IPS-NIHi11 (cell line): ENCODE measurements at places on chromosomes 6 and 20.

DNA sequence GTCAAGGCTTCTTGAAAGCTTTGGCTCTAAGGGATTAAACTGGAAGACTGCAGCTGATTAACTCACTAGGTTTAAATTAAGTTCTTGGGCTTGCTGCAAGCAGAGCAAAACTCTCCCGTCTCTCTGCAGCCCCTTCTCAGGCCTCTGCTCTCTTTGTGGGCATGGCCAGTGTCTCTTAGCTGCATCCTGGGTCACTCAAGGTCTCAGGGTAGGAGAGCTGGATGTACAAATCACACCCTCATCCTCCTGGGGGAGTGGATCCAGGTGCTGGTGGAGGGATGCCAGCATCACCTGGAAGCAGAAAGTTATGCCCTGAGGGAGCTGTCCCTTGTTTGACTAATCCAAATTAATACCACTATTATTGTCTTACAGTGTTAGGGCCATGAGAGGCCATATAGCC, 35.8 kb downstream of the GCM1 start:
- DNase-seq = no peak

DNA sequence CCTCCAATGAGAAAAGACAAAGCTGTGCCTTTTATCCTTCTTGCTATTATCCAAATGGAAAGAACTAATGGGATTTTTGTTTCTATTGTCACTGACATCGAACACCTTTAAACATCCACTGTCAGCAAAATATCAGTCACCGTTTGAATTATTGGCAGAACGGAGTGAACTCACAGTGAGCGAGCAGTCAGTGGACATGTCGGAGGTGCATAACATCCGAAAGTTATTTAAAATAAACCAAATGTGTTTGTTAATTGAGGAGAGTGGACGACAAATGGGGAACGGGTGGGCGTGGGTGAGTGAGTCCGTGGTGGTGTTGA, 38.8 kb downstream of the PMEPA1 start:
- no peak for DNase-seq

GRCh38 chr20:34771680-34772081, 53.8 kb downstream of the NCOA6 start:
- no peak for DNase-seq

- no peak for DNase-seq
Measured at GRCh38 chr6:114267897-114268296, 74.9 kb downstream of the HS3ST5 start.

- peak; percentile 89 for DNase-seq
Measured at GRCh38 chr6:722077-722524, 29.2 kb upstream of the EXOC2 start.

- DNase-seq = no peak
Measured at GRCh38 chr20:3728876-3729275, 3.6 kb upstream of the HSPA12B start.

- no peak for DNase-seq
Measured at GRCh38 chr6:13883966-13884365, 40.8 kb upstream of the RNF182 start.

DNA sequence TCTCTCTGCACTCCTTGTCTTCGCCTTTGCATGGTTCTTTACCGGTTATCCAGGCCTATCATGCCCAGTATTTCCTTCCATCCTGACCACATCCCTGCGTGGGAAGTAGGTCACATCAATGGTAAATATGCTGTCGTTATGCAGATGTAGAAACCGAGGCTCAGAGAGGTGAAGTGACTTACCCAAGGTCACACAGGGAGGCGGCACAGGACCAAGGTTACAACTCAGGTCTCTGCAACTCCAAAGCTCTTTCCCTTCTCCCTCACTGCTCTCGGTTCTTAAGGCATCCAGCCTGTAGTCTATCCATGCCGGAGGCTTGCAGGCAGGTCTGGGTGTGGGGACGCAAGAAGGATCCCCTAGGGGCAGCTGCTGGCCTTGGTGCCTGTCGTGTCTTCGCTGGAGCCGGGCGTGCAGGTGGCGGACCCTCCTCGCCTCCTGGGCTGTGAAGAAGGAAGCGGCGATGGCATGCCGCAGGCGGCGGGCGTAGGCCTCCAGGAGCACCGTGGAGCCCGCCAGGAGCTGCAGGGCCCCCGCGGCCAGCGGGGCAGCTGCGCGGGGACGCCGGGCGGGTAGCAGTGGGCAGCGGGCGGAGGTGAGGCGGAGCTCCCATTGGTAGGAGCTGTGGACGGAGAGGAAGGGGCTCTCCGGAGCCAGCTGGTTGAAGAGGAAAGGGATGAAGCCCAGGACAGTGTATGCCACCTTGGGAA, 9.1 kb downstream of the OCSTAMP start:
- no peak for DNase-seq

DNA sequence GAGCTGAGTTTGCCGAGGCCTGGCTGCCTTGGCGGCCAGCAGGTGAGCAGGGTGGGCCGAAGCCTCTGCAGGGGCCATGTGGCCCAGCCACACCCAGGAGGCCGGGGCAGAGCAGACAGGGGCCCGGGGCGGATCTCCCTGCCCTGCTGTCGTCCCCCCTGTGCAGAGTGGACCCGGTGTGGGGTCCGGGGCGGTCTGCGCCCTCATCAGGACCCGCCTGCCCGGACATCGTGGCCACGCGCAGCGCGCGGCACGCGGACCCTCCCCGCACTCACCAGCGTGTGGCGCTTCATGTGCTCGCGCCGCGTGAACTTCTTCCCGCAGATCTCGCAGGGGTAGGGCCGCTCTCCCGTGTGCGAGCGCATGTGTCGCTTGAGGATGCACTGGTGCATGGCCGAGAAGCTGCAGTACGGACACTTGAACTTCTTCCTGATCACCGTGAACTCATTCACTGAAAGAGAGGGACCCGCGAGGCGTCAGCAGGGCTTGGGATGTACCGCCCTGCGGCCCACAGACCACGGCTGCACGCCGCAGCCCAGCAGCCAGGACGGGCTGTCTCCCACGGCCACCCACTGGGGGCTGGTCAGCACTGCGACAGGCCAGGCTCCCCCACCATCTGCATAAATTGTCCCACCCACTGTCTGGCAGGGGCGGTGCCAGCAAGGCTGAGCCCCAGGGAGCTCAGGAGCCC, 13.0 kb downstream of the SLC2A4RG start:
- peak; percentile 80 for DNase-seq

- DNase-seq = no peak
Measured at GRCh38 chr6:26323525-26324294, 41.3 kb upstream of the BTN3A2 start.

DNA sequence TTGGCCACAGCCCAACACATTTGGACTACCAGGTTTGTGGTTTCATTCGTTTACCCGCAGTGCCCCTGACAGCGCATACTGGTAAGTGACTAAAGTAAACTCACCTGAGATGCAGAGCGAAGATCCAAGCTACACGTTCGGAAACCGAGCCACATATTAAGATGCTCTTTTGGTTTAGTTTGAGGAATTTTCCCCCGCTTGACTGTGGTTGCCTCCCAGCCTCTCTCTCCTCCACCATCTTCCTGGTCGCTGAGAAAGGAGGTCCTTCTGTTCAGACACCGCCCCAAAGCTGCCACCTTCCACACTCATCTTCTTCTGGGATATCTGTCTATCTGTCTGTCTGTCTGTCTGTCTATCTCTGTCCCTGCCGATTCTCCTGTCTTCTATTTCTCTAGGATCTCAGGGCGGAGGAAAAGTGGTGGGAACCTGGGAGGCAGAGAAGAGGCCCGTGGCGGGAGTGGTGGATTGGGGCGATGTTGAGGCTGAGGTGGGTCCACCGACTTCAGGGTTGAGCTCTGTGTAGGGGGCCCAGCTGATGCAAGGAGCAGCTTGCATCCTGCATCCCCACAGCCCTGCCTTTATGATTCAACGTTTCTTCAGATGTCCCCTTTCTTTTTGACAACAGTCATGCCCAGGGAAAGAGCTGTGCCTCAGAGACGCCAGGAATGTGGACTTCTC, 196.9 kb upstream of the ZNF184 start:
- DNase-seq = no peak

- DNase-seq = no peak
Measured at GRCh38 chr6:85464260-85464644, 14.4 kb downstream of the NT5E start.

DNA sequence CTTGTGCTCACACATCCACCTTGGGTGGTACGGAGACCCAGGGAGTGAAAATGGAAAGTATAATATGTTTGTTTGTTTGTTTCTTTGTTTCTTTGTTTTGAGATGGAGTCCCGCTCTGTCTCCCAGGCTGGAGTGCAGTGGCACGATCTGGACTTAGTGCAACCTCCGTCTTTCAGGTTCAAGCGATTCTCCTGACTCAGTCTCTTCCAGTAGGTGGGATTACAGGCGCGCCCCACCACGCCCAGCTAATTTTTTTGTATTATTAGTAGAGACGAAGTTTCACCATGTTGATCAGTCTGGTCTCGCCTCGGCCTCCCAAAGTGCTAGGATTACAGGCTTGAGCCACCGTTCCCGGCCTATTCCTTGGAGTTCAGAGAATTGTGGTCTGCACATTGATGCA, 115.4 kb downstream of the TRIM27 start:
- DNase-seq = no peak

DNA sequence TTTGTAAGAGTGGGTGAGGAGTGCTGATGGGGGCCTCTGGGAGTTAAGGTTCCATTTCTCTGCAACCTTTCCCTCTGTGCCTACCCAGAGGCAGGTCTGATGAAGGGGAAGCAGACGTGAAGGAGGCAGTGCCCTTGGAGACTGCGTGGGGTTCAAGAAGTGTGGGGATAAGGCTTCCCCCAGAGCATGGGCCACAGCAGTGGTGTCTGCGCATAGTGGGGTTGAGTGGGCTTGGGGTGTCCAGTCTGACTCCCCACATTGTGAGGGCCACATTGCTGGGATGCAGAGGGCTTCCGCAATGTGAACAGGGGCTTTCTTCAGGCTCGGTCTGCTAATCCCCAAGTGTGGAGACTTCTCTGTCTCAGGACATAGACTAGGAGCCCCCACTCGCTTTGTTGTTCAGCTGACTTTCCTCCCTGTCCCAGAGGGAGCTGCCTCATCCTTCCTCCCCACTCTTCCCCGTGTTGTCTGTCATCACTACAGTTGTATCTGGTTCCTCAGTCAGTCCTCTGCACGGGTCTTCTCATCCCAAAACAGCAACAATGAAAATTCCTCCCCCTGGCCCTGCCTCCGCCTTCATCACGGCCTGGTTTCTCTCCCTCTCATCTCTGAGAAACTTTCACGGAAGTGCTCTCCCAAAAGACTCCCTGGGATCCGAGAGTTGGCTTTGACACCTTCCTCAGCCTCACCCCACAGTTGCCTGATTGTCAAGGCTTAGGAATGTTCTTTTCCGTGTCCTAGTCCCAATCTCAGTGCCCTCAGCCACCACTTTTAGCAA, 2.8 kb downstream of the EBF4 start:
- no peak for DNase-seq

DNA sequence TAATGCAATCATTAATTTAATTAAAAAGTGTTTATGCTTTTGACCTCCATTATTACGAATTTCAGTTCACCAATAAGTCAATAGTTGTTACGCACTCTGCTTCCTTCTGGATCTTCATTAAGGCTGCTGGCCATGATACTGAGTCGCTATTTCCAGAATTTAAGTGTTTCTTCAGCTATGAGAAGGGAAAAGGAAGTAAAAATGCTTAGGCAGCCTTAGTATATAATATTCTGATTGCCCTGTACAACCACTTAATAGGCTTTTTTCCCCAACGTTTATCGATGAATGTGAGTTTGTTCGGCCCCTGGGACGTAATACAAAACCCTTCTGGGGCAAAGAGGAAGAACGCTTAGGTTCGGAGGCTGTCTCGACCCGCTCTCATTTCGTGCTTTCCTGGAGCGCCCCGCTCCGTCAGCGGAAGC, 644 bp downstream of the OARD1 start:
- peak; percentile 69 for DNase-seq

DNA sequence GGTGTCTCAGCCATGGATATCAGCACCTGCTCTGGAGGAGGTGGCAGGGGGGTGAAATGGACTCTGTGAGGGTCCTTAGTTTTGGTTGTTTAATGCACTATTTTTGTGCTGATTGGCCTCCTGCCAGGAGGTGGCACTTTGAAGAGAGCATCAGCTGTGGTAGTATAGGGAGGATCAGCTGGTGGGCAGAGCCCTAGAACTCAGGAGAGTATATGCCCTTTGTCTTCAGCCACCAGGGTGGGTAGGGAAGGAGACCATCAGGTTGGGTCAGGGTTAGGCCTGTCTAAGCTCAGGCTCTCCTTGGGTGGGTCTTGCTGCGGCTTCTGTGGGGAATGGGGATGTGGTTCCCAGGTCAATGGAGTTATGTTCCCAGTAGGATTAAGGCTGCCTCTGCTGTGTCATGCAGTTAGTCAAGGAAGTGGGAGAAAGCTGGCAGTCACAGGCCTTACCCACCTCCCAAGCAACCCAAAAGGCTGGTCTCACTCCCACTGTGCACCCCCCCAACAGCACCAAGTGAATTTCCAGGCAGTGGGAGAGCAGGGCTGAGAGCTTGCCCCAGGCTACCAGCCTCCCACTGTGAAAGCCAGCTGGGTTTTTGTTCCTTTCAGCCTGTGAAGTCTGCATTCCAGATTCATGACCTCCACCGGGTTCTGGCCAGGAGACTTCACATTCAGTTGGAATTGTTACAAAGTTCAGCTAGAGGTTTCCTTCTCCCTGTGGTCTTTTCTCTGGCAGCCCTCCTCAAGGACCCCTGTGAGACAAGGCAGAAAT, 5.7 kb upstream of the OSTM1 start:
- no peak for DNase-seq

DNA sequence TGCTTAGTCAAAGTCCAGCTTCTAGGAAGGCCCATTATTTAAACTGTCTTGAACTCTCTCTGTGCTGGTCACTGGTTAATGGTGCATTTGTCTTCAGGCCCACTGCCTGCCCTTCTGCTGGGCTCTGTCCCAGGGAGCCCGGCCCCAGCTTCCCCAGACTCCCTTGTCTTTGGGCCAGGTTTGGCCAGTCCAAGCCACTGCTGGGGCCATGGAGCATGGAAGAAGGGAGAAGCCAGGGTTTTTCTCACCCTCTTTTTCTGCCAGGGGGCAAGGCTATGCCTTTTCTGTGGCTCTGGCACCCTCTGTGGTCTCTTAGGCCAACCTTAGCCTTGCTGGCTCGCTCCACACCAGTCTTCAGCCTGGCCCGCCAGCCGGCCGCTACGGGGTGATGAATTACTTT, 390.0 kb upstream of the SULF2 start:
- no peak for DNase-seq

DNA sequence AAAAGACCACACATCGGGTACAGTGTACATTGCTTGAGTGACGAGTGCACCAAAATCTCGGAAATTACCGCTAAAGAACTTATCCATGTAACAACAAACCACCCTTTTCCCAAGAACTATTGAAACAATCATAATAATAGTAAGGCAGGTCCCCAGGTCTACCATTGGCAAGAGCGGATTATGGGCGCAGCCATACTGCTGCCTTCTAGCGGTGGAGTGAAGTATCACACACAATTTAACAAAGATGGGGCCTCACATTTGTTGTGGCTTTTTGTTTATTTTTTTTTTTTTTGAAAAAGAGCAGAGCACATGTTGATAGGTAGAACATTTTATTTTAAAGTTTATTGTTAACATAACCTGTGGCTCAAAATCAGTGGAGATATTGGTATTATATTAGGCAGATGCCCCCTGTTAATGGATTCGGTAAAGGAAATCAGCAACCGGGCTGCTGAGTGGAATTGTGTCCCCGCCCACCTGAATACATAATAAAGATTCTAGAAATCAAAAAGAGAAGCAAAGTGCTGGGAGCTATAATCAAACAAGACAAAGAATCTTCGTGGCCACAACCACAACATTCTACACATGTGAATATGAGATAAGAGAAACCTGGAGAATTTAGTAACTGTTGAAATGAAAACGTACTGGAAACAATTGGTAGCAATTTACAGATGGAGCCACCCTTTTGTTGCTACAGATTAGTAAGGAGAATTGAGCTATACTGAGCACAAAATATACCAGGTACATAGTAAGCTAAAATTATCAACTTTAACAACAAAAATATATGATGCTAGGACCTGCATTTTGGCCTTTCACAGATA, 94.2 kb upstream of the EXOC2 start:
- DNase-seq = peak; percentile 48

GRCh38 chr20:36467076-36467999, 74.0 kb upstream of the MYL9 start:
- no peak for DNase-seq
